Mesenchymal stem cell (in vitro differentiated cells and primary cell): ENCODE measurements at places on chromosomes 1 and 21.

DNA sequence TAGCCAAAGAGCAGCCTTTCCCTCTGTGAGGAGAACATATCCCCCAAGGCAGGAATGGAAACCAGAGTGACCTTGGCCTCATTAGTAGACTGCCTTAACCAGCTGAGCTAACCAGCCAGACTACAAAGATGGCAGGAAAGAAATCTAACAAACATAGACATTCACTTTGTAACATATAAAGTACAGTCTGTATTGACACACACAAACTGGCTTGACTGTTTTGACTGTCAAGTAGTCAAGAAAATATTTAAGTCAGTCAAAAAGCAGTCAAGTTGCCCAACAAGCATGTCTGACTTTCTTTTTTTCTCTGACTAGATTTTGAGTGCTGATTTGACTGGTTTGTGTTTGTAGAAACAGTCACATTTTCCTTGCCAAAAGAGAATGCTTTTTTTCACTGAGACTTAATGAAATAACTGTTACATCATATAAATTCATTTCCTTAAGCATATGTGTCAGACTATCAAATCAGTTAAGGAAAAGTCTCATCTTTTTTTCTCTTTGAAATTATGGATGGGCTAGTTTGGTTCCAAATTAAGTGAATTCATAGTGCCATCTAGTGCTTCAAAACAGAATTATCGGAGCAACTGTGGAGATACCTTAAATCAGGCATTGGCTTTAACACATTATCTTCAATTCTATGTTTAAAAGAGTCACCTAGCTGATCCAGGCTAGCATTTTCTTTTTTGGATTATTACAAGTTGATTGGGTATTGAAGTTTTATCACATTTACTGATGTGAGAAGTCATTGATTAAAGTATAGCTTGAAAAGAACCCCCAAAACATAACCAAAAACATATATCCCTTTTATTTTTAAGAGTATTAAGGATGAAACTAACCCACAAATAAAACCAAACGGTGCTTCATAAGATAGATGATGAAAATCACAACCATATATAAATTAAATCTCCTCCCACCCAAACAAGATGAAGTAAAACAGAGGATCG is 75.0 kb downstream of the ATP6V1G3 start:
- H3K4me1 ChIP-seq = no peaks in the 10 kb centered on the region
- H3K27ac ChIP-seq = no peak overlapping the region
- H3K27me3 ChIP-seq = no peaks in the 10 kb centered on the region

DNA sequence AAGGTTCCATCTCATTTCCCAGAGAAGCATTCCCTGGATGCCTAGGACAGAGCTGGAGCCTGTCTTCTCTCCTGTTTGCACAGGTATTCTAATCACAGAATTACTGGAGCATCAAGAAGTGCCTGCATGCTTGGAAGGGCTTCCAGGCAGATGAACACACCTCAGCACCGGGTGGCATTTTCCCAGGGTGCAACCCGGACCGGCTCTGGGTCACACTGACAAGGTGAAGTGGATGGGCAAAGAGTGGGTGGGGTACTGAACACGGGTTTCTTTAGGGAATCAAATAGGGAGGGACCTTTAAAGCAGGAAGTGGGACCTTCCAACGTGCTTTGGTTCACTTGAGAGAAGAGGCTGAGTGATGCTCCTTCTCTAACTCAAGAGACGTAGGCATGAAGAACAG is 7.1 kb upstream of the PEF1 start:
- no peak overlapping the region for H3K4me3 ChIP-seq
- no peaks in the 10 kb centered on the region for H3K27me3 ChIP-seq
- no peaks in the 10 kb centered on the region for H3K4me1 ChIP-seq
- H3K27ac ChIP-seq = no peak overlapping the region

GRCh38 chr1:181490740-181491712 is 7.7 kb downstream of the CACNA1E start:
- DNase-seq = no peak
- no peaks in the 10 kb centered on the region for H3K4me1 ChIP-seq
- peaks cover 18% of the 10 kb centered on the region for H3K27me3 ChIP-seq
- no peak overlapping the region for H3K27ac ChIP-seq
- no peak overlapping the region for H3K4me3 ChIP-seq

DNA sequence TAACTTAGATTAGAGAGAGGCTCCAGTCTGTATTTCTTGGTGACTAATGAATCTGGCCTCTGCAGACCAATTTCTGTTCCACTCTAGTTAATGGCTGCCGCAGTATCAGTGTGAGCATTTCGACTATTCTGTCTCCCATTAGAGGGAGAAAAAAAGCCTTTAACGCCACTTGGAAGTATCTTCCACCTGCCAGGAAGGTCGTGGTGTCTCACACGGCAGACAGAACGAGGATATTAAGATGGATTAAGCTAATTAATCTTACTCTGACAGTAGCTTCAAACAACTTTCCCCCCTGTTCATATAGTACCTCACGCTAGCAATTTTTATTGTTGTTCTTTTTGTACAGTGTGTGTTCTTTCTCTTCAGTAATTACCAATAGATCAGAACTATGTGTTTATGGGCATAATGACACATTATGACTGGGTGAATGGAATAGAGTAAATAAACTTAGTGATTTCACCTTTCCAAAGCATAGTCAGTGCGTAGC is 153.8 kb downstream of the ADGRL2 start:
- no peaks in the 10 kb centered on the region for H3K27me3 ChIP-seq
- H3K4me1 ChIP-seq = no peaks in the 10 kb centered on the region
- no peak overlapping the region for H3K27ac ChIP-seq
- H3K36me3 ChIP-seq = peaks cover 61% of the 10 kb centered on the region
- no peak for DNase-seq

DNA sequence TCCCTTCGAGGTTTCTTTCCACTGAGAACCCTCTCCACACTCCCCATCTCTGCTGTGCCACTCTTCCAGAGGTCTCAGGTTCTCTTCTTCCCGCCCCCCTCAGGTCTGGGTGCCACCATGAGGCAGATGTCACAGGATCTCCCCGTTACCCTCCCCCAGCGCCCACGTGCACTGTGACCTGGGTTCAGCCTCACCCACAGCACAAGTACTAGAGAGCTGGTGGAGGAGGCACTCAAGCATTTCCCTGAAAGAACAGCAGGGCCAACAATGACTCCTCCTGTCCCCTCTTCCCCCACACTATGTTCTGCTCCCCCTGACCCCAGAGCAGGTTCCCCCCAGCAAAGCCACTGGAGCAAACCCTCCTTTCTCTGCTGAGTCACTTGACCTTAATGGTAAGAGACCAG is 14.3 kb downstream of the PLEKHA6 start:
- DNase-seq = no peak
- peaks cover 2% of the 10 kb centered on the region for H3K4me1 ChIP-seq
- no peaks in the 10 kb centered on the region for H3K36me3 ChIP-seq
- H3K4me3 ChIP-seq = no peak overlapping the region

- DNase-seq = no peak
- H3K4me1 ChIP-seq = peaks cover 19% of the 10 kb centered on the region
- H3K4me3 ChIP-seq = no peak overlapping the region
- H3K27me3 ChIP-seq = peaks cover 86% of the 10 kb centered on the region
- no peak overlapping the region for H3K27ac ChIP-seq
- no peaks in the 10 kb centered on the region for H3K36me3 ChIP-seq
Measured at GRCh38 chr1:47708658-47709018, 270.8 kb downstream of the FOXD2 start.

GRCh38 chr1:54807756-54808155 is 6.6 kb upstream of the TTC22 start:
- DNase-seq = no peak
- H3K27ac ChIP-seq = no peak overlapping the region
- no peaks in the 10 kb centered on the region for H3K36me3 ChIP-seq
- no peak overlapping the region for H3K4me3 ChIP-seq
- peaks cover 7% of the 10 kb centered on the region for H3K27me3 ChIP-seq

GRCh38 chr1:34884536-34884935 is 25.0 kb upstream of the SMIM12 start:
- peaks cover 56% of the 10 kb centered on the region for H3K27me3 ChIP-seq
- peaks cover 13% of the 10 kb centered on the region for H3K4me1 ChIP-seq
- no peaks in the 10 kb centered on the region for H3K36me3 ChIP-seq
- no peak for DNase-seq

DNA sequence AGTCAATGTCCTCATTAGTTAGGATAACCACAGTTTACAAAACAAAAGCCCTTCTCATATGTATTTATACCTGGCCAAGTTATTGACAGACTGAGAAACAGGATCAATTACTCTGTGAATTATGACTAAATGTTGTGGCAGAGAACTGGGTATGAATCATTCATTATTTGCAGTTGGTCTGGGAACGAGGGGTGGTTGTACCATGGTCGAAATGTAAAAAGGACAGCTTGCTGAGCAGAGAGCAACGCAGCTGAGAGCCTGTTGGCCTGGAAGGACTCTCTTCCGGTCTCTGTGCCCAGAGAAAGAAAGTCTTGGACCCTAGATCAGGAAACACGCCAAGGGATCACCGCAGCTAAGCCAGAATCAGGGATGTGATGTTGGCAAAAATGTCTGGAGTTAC is 169.6 kb downstream of the DISC1 start:
- no peaks in the 10 kb centered on the region for H3K4me1 ChIP-seq
- no peaks in the 10 kb centered on the region for H3K27me3 ChIP-seq
- no peak overlapping the region for H3K4me3 ChIP-seq
- H3K36me3 ChIP-seq = peaks cover 3% of the 10 kb centered on the region

GRCh38 chr1:247335882-247336281 is 4.2 kb upstream of the ZNF496 start:
- H3K4me3 ChIP-seq = no peak overlapping the region
- H3K4me1 ChIP-seq = peaks cover 33% of the 10 kb centered on the region
- no peak for DNase-seq
- no peak overlapping the region for H3K27ac ChIP-seq
- H3K27me3 ChIP-seq = no peaks in the 10 kb centered on the region
- peaks cover 13% of the 10 kb centered on the region for H3K36me3 ChIP-seq

- H3K4me1 ChIP-seq = peaks cover 7% of the 10 kb centered on the region
- H3K27me3 ChIP-seq = no peaks in the 10 kb centered on the region
- no peak overlapping the region for H3K27ac ChIP-seq
- no peaks in the 10 kb centered on the region for H3K36me3 ChIP-seq
- no peak overlapping the region for H3K4me3 ChIP-seq
Measured at GRCh38 chr1:84361796-84362195, 36.5 kb upstream of the DNASE2B start.

DNA sequence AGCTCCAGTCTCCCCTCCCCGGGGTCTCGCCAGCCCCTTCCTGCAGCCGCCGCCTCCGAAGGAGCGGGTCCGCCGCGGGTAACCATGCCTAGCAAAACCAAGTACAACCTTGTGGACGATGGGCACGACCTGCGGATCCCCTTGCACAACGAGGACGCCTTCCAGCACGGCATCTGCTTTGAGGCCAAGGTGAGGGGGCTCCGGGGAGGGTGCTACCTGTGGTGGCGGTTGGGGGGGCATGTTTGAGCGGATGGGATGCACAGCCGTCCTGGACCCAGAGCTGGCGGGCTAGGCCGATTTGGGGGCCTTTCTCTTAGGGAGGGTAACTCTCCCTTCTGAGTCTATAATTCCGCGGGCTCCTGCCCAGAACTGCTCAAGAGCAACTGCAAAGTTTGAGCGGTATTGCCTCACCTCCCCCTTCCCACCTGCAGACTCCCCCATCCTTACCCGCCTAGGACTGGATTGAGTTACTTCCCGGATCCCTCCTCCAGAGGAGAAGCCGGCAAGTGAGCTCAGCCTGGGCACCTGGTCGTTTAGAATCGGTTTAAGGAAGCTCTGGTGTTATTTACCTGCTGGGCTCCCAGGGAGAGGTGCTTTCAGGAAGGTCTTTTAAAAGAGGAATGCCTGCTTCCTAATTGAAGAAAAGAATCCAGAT is 730 bp downstream of the NOS1AP start:
- DNase-seq = no peak
- H3K27me3 ChIP-seq = peaks cover 75% of the 10 kb centered on the region
- H3K4me3 ChIP-seq = peak overlapping the region; percentile 71
- H3K36me3 ChIP-seq = no peaks in the 10 kb centered on the region
